ENCODE measurements at places on chromosomes 1 and 21.

- DNase-seq, result no peak
These were observed 29.1 kb downstream of the CENPF start for GRCh38 chr1:214632091-214632490.

GRCh38 chr1:15057834-15058233 lies 95.7 kb upstream of the TMEM51 start:
- DNase-seq, result no peak

- DNase-seq, result no peak
These were observed 41.5 kb upstream of the SAMD13 start for GRCh38 chr1:84259989-84260388.

DNA sequence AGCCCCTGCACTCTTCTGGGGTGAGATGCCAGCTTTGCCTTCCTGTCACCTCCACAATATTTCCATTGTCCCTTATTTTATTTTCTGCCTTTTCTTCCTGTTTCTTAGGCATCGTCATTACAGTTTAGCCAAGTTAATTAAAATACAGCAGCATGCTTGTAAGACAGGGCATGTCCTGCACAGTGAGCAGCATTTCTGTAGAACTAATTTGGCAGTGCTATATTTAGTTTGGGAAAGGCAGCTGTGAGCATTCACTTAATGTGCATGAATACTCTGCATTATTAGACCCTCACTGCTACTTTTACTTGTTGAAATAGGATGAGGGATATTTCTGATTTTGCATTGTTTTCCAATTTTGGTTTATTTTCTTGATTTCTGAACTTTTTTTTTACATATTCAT lies 133.3 kb downstream of the KCNK2 start:
- DNase-seq, result no peak

GRCh38 chr21:46060596-46061061 lies 37.3 kb upstream of the COL6A2 start:
- no peak for DNase-seq

GRCh38 chr1:109466452-109467300 lies at the start of gene SYPL2:
Gene SYPL2 (plus strand): TSS chr1:109466546. CDS start chr1:109466844, 298 bp downstream.
- no peak for DNase-seq

GRCh38 chr1:152386940-152387339 lies 27.1 kb downstream of the CRNN start:
- no peak for DNase-seq

DNA sequence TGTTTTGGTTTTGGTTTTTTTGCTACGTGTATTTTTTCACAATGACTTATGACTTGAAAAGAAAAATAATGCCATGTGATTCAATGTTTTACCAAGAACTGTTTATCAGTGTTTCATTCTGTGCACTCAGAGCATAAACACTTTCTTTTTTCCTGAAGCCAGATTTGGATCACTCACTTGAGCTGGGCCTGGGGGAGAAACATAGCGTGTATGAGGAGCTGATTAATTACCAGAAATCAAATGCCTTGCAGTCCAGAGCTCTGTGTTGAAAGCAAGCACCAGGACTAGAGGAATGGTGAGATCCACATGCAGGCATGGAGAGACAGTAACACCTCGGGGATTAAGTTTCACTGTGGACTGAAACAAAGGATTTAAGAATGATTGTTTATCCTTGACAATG lies 642.1 kb upstream of the ADGRL2 start:
- DNase-seq, result peak; percentile 13

DNA sequence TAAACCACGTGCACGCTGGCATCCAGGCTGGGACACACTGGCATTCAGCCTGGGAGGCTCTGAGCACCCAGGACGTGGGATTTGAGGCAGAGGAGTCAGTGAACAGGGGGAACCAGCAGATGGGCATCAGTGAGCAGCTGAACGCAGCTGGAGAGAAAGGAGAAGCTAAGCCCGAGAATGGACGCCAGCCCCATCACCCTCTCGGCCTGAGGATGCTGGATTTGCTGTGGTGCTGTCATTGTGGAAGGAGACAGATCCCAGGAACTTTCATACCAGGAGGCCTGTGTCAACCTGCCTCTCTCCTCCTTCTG lies 132.8 kb downstream of the PGBD5 start:
- no peak for DNase-seq

DNA sequence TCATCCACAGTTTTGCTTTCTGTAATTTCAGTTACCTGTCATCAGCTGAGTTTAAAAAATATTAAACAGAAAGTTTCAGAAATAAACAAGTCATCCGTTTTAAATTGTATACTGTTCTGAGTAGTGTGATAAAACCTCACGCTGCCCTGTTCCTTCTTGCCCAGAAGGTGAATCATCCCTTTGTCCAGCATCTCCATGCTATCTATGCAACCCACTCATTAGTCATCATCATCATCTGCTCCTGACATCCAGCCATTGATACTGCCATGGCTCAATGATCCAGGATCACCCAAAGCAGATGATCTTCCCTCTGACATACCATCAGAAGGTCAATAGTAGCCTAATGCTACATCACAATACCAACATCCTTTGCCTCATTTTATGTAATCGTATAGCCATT lies 198.3 kb downstream of the SLC44A5 start:
- DNase-seq, result no peak

DNA sequence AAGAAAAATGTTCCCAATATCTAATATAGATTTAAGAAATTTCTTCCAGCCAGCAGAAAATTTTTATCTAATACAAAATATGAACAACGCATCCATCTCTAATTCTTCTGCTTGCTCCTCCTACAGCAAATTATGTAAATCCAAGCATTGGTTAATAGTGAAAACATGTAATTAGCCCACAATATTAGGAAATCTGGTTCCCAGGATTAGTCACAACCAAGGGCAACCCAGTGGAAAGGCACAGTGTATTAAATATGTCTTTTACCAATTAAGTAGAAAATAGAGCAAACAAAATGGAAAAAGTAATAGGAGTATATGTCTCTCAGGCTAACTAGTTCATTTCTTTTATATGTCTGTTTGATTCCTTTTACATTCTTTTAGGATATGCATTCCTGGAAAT lies 59.4 kb upstream of the IFI44L start:
- no peak for DNase-seq

DNA sequence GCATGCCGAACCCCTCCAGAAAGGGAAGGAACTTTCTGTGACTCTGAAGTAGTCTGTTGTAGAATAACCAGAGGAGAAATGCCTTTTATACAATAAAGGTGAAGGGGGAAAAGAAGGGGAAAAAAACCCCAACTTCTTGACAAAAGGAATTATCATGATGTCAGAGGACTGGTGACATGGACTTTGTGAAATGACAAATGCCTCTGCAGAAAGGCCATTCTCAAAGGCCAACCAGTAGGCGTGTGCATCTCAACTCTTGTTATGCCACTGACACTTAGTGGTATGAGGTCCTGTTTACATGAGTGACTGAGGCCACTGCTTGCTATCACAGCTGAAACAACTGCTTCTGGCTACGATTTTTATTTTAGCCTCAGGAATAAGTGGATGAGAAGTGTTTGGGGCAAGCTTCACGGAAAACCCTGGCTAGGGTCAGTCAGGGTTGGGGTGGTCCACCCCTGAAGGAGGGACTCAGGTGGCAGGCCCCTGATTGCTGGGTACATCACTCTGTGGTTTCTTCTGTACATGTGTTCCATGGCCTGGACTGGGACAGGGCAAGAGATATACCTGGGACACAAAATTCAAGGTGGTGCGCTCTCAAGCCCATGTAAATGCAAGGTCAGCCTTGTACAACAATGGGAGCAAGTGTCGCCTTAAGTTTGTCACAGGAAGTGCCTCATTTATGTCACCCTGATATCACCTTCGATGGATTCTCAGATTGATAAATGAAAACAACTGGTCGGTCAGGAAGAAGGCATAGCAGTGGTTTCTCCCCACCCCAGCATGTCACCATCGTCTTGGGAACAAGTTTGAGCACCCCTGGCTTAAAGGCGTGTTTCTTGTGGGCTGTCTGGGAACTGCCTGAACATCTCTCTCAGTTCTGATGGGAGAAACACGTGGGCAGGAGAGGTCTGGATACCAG lies 12.4 kb downstream of the RUNX1 start:
- DNase-seq, result no peak

DNA sequence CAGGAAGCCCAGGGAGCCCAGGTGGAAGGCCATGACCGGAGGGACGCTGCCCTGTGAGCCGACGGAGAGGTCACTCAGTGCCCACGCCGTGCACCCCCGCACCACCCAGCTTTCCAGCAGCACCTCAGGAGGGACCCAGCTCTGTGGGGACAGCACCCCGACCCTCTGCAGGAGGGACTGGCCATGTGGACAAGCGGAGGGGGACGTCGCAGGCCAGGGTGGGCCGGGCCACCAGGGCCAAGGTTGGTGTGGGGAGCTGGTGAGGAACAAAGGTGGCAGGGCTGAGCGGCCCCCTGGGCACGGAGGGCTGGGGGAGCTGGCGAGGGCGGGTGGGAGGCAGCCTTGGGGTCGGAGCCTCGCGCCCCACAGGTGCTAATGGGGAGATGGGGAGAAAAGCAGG lies 22.8 kb downstream of the NADK start:
- no peak for DNase-seq

GRCh38 chr1:182368903-182369302 lies 22.7 kb downstream of the GLUL start:
- DNase-seq, result no peak

GRCh38 chr1:228010921-228011320 lies 4.1 kb downstream of the WNT3A start:
- no peak for DNase-seq

DNA sequence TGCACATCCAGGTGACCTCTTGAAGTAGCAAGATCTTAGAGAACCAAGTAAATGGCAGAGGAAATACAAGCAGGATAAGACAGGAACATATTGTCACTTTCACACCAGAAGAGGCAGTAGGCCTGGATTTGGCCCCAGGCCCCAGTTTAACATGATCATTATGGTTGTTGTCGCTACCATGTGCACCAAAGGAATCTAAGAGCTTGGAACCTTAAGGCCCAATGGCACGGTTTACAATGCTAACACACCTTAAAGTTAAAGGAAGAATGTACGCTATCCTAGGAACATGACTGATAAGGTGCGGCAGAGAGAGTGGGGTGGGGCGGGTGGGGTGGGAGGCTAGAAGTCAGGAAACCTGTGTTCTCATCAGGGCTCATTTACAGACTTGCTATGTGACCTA lies 147.5 kb downstream of the ROR1 start:
- DNase-seq, result no peak

DNA sequence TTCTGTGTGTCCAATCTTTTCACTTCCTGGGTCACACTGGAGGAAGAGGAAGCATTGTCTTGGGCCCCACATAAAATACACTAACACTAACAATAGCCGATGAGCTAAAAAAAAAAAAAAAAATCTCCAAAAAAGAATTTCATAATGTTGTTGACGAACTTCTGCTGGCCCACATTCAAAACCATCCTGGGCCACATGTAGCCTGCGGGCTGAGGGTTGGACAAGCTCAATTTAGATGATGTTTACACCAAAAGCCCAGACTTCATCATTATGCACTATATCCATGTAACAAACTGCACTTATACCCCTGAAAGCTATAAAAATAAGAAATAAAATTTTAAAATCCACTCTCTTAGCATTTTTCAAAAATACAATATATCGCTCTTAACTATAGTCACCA lies 187.8 kb upstream of the PTBP2 start:
- DNase-seq, result no peak

- no peak for DNase-seq
These were observed 67.7 kb upstream of the AJAP1 start for GRCh38 chr1:4586611-4587160.

GRCh38 chr1:7427605-7428300 lies 343.3 kb upstream of the VAMP3 start:
- no peak for DNase-seq

DNA sequence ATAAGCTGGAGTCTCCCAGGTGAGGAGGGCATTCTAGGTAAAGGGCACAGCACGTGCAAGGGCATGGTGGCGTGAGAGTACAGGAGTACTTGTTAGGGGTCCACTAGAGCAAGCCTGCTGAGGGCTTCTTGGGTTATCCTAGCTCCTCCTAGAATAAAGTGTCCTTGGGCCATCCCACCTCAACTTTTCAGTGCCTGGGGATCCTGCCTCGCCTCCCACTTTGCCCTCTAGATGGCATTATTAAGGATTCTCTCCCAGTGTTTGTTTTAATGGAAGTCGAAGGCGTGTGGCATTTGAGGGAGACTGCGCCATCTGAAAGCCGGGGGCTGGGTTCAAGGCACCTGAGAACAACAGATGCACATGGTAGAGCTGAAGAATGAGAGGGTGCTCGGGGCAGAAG lies 74.5 kb upstream of the SELENON start:
- DNase-seq, result no peak

GRCh38 chr1:26429721-26430120 lies 2.4 kb upstream of the DHDDS start:
- no peak for DNase-seq

GRCh38 chr1:246001837-246002230 lies 505.2 kb downstream of the SMYD3 start:
- DNase-seq, result no peak

DNA sequence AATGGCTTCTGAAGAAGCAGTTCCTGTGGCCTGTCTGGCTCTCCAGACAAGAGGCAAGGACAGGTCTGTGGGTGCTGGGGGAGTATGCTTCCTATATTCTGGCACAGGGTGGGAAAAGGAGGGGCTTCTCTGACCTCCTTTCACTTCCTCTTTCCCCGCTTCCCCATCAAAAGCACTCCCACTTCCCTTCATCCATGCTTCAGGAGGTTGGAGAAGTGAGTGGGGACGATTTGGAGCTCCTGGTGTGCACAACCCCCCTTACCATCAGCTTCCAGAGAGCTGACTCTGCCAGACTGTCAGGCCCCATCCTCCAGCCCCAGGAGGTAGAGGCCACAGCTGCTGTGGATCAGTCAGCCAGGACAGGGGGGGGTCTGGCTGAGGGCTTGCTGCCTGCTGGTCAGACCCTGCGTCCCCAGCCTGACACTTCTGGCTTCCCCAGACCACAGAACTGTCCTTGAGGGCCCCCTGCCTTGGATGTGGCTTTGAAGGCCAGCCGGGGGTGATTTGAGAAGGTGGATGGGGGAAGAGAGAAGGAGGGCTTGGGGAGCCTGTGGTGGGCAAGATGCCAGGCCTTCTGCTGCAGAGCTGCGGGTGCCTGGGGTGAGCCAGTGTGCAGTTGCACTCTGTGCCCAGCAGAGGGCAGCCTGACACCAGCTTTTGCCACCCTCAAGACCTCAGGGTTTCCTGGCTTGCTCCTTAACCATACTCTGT lies 21.5 kb upstream of the TMEM222 start:
- no peak for DNase-seq

- no peak for DNase-seq
These were observed 84.9 kb downstream of the NTNG1 start for GRCh38 chr1:107225706-107226105.

Measured in left renal cortex interstitium (tissue), 4 donors.